ENCODE measurements at places on chromosomes 2 and 18.

DNA sequence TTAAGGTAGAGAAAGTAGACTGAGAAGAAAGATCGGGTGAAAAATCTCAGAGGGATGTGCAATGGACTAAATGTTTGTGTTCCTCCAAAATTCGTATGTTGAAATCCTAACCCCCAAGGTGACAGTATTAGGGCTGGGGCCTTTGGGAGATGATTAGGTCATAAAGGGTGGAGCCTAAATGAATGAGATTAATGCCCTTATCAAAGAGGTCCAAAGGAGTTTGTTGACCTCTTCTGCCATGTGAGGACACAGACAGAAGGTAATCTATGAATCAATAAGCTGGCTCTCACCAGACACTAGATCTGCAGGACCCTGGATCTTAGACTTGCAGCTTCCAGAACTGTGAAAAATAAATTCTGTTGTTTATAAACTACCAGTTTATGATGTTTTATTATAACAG lies 2.7 kb upstream of the NMI start:
- no peak for DNase-seq

- no peak for DNase-seq
Observed at GRCh38 chr2:181970160-181970794, 15.4 kb upstream of the PPP1R1C start.

DNA sequence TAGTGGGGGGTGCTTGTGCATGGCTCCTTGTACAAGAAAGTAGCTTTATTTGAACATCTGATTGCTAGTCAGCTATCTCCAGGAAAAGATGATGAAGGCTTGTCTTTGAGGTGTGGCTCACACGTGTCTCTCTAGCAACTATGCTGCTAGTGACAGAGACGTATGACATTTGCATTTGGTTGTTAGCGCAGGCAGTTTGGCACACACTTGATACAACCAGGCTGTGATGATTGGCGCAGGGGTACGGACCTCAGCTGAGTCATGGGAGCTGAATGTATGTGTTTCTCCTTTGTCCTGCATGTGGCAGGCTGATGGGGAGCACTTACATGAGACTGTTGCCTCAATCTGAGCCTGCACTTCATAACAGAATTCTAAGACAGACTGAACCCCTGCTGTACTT lies 29.6 kb downstream of the PTCD3 start:
- no peak for DNase-seq

DNA sequence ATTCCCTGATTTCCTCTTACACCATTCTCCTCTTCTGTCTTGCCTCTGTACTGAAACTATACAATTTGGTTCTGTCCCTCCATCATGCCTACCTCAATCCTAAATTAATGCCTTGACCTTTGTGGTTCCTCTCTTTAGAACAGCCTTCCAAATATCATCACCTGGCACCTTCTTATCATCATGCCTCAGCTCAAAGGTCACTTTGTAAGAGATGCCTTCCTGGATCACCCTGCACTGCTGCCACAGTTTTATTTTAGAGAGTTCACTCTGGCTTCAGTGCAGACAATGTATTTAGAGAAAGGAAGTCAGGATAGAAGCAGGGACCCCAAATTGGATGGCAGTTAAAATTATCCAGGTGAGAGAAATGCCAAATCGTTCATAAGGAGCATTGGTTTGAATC lies 64.5 kb downstream of the LRRTM4 start:
- DNase-seq, result no peak

DNA sequence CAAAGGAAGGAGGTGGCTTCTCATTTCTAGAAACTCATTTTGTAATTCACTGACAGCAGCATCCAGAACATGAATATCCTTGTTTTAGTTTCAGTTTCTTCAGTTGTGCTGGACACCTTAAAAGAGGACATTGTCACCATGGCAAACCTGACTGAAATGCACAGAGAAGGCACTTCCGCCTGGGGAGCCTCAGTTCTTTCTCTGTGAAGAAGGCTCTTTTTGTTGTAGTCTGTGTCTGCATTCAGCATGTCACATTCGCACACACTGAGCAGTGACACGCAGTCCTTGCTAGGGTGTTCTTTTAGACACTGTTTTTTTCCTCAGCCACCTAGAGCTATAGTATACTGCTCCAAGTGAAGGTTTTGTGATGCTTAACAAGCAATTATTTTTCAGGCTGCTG lies 9.5 kb upstream of the RPRM start:
- DNase-seq, result no peak

DNA sequence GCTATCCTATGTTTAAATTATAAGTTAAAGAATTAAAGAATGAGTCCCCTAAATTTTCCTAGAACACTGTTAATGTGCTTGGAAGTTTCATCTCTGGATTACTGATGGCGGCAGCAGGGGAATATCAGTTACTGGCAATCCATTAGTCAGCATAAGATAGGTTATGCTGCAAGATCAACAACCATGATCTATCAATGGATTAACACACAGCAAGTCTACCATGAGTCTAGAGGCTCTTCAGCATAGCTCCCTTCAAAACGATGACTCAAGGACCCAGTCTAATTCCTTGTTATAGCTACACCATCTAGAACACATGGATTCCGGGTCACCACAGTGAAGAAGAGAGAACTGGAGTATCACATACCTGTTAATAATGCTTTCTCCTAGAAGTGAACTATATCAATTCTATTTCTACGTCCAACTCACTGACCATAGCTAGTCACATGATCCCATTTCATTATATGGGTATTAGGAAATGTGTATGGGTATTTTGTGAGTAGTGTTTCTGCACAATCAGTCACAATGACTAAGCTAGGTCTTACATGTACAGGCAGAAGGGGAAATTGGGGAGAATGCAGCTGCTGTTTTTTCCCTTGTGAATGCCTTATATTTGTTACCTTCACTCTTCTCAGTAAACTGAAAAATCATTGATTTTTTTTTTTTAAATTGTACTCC lies 108.3 kb upstream of the MAPRE2 start:
- no peak for DNase-seq

GRCh38 chr2:189933041-189933440 lies 129.5 kb downstream of the MSTN start:
- no peak for DNase-seq

DNA sequence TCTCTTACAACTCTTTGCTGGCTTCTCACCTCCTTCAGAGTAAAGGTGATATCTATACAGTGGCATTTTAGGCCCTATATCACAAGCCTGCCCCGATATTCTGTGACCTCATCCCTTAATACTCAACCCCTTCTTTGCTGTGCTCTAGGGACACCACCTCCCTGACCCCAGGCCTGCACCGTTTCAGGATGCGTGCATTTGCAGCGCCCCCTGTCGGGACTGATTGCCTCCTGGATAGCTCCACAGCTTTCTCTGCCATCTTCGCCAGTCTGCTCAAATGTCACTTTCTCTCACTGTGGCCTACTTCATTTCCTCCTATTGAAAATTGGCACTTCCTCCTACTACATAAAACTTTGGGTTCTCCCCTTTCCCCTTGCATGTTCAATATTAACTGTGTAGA lies 289.6 kb downstream of the SOCS6 start:
- no peak for DNase-seq

- no peak for DNase-seq
Observed at GRCh38 chr2:60376252-60376651, 177.2 kb downstream of the BCL11A start.

DNA sequence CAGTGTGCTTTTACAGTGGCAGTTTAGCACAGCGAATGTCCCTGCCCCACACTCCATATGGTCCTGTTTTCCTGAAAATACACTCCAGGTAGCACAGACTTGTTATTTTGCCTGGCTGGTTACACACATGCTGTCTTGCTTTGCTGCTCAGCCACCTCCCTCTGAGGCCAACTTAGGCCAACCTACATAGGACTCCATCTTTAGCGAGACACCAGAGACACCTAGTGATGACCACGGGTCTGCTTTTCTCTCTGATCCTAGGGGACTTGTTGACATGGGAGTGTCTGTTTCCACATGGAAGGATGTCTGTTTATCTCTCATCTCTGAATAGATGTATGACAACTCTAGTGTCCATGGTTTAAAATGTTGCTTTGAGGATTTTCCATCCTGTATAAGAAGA lies 43.3 kb downstream of the PLEKHB2 start:
- no peak for DNase-seq

DNA sequence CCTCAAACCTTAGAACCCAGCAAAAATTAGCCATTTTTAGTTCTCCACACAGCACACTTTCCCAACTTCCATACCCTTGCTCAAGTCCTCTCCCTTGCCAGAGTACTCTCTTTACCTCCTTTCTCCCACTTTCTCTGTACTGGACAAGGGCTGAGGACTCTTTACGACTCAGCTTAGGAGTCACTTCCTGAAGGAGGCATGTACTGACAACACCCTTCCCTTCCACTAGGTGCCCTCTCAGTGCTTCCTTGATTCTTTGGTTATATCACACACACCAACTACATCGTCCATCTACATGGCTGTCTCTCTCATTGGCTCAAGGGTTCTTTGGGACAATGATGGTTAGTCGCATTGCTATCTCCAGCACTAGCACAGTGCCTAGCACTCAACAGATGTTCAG lies 5.2 kb upstream of the C18orf63 start:
- no peak for DNase-seq

- DNase-seq, result no peak
Observed at GRCh38 chr18:35117951-35118411, 76.8 kb downstream of the MAPRE2 start.

GRCh38 chr2:12705742-12706141 lies 11.0 kb upstream of the TRIB2 start:
- DNase-seq, result no peak

GRCh38 chr2:102190430-102191107 lies 3.7 kb downstream of the IL1RL2 start:
- no peak for DNase-seq

DNA sequence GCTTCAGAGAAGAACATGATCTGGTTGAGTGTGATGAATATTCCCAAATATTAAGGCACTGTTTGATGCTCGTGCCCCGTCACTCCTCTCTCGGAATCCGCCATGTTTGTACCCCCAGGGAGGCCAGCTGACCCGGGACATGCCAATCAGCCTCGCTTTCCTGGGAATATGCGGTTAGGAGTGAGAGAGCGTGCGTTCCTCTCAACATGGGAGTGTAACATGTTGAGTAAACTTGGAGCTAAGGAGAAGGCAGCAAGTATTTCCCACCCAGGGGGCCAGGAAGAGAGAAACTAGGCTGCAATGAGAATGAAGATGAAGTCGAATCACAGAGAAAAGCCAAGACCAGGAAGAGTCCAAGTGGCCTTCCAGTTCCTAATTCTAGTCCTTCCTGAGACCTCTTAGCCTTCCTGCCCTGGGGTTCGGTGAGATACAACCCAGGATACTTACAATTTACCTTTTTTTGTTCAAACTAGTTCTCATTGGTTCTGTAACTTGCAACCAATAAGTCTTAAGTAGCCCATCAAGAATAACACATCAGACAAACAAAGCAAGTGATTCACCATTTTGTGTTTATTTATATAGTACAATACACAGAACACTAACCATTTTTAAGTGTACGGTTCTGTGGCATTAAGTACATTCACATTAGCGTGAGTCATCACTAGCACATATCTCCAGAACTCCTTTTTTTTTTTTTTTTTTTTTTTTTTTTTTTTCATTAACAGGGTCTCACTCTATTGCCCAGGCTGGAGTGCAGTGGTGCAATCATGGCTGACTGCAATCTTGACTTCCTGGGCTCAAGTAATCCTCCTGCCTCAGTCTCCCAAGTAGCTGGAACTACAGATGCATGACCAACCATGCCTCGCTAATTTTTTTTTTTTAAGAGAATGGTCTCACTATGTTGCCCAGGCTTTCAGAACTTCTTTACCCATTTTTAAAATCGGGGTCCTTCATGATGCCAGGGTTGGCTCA lies 36.4 kb upstream of the SLC1A4 start:
- no peak for DNase-seq

DNA sequence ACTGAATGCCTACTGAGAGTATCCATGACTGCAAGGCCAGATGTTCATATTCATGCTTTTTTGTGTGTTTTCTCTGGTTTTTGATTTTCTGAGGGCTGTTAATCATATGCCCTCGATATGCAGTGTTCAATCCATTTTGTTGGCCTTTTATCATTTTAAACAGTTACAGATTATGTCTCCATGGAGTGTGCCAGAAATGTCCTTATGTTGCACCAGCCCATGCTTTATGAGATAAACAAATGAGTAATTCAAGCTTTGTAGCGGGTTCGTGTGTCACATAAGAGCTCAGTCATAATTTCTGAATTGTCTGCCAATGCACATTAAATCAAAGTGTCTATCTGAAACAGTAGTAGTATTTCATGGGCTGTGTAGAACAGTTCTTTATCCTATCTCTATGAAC lies 583.0 kb downstream of the THSD7B start:
- no peak for DNase-seq

DNA sequence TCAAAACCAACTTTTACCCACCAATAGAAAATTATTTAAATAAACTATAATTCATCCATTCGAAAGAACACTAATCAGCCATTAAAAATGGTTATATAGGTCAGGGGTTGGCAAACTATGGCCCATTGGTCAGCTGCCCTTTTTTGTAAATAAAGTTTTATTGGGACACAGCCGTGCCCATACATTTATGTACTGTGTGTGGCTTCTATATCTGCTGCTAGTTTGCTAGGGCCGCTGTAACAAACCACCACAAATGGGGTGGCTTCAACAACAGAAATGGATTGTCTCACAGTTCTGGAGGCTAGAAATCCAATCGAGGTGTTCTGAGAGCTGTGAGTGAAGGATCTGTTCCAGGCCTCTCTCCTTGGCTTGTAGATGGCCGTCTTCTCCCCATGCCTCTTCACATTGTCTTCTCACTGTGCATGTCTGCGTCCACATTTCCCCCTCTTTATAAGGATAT lies 7.0 kb upstream of the TXNDC2 start:
- DNase-seq, result no peak

GRCh38 chr2:156322686-156323231 lies 9.8 kb downstream of the NR4A2 start:
- no peak for DNase-seq

Data from activated gamma-delta T cell (primary cell).